ENCODE measurements at places on chromosomes 11 and 22. TPM values are rescaled to one million over a fixed set of nuclear protein-coding genes. Genes with fewer than 3 reads are reported as not detected.

The ANO5 gene
- total RNA-seq, result 0.38 TPM

The TRIM49 gene
- not detected for total RNA-seq

The MFRP gene
- under 0.01 TPM for total RNA-seq

The OR4C6 gene
- total RNA-seq, result not detected

The SLC2A11 gene
- total RNA-seq, result 8.2 TPM

The C22orf31 gene
- total RNA-seq, result not detected

Measured in vein endothelial cell (primary cell).